ENCODE measurements at places on chromosomes 4 and X.

- no peak for DNase-seq
Observed at GRCh38 chr4:114012749-114013148, 33.3 kb upstream of the ARSJ start.

DNA sequence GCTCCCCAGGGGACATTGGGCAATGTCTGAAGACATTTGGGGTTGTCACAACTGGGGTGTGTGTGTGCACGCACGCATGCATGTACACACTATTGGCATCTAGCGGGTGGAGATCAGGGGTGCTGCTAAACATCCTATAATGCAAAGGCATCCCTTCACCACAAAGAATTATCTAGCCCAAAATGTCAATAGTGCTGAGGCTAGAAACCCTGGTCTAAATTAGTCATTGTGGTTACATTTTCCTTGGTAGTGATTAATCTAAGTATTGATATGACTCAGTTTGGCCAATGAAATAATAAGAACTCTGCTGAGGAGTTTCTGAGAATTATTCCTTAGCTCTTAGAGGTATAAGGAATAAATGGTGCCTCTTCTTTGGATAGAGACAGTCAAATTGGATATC, 200.2 kb downstream of the CLCN4 start:
- DNase-seq, result no peak

- DNase-seq, result peak; percentile 85
Observed at GRCh38 chr4:986879-987623, at the start of gene IDUA. Gene IDUA, plus strand, starts transcription at chr4:987044. Its CDS starts 41 bp downstream, at chr4:987085.

- no peak for DNase-seq
Observed at GRCh38 chrX:116321711-116322110, 114.7 kb upstream of the SLC6A14 start.

GRCh38 chr4:127788517-127788916, 6.4 kb downstream of the HSPA4L start:
- DNase-seq, result no peak

GRCh38 chr4:94976371-94977011, 218.7 kb downstream of the BMPR1B start:
- DNase-seq, result no peak

All from stimulated activated CD8-positive, alpha-beta memory T cell treated with anti-CD3 and anti-CD28 coated beads, Interleukin-2, amount 100 ng/mL, for 48 hours (primary cell).